ENCODE measurements at places on chromosomes 2 and 18.

- peak; percentile 3 for DNase-seq
Measured at GRCh38 chr2:145752091-145752806, 1232.3 kb upstream of the ZEB2 start.

DNA sequence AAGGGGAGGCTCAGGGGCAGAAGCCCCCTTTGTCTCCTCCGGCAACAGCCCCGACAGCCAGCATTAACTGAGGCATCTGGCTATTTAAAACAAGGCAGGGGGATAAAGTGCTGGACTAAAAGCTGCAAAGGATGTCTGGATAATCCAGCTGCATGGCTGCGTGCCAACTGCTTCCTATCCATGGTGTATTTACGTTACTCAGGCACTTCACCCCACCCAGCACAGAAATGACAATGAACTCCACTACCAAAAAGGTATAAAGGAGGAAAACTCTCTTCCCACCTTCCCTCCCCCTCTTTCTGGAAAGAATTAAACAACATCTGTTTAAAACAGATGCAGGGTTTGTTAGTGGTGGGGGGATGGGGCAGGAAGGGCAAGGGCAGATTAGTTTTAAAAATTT lies 82.5 kb downstream of the SPRED2 start:
- no peak for DNase-seq

DNA sequence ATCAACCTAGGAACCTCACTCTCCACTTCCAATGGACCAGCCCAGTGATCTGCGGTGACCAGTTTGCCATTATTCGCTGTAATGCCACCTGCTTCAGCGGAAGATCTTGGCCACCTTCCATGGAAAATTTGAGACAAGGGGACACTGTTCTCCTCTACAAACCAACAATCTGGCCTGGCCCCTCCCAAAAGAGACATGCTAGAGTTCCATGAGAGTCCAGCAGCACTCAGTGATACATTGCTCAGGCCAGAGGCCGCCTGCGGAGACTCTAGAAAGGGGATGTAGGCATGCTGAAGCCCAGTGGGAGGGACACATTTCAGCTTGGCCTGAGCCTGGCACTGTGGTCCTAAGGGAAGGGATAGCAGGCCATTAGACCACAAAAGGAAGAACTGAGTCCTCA lies 58.3 kb downstream of the COL6A3 start:
- DNase-seq, result no peak

DNA sequence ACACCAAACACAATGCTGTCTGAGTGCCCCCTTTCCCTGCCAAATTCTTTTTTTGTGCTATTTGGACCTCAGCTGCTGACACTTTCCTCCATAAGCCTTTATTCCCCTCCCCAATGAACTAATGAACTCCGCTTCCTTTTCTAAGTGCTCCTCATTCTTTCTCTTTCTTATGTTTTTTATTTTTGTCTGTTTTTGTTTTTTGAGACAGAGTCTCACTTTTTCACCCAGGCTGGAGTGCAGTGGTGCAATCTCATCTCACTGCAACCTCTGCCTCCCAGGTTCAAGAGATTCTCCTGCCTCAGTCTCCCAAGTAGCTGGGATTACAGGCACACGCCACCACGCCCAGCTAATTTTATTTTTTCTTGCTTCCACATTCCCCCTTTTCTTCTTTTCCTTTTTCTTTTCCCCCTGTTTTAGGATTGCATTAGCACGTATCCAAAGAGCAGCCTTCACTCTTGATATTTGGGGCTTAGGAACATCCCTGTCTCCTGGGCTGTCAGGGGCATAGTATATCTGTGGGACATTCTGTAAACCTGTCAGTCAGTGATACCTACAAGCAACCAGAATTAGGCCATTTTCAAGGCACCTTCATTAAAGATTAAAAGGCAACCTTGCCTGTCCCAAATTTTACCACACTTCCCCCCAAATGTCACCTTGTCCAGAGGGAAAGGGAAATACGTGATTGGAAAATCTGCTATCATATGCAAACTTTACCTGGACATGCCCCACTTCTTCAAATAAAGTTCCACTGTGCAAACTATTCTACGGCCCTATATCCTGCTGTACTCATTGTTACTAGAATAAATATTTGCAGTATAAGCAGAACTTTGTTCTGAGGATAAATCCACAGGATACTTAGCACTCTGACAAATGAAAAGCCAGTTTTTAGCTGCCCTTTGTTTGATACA lies 65.1 kb upstream of the ACSL3 start:
- DNase-seq, result no peak

DNA sequence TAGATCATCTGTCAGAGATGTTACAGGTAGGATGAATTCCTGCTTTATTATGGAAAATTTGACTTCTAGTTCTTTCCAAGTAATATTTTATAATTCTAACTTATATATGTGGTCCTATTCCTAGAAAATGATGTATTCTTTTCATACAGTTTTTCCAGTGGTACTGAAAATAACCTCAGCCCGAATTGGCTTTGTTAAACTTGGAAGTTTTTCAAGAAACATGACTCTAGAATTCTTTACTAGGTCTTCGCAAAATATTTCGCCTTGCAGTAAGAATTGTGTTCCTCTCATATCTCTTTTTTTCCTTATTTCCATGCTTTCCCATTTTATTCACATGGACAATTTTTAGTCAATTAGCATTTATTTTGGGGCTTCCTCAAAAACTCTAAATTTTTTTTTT lies 60.5 kb downstream of the BMPR2 start:
- no peak for DNase-seq

GRCh38 chr18:37787452-37787851 lies 221.9 kb upstream of the CELF4 start:
- DNase-seq, result no peak
